ENCODE measurements at places on chromosomes 1 and 21.

- DNase-seq = no peak
Measured at GRCh38 chr21:35275776-35276175, 226.7 kb upstream of the RUNX1 start.

DNA sequence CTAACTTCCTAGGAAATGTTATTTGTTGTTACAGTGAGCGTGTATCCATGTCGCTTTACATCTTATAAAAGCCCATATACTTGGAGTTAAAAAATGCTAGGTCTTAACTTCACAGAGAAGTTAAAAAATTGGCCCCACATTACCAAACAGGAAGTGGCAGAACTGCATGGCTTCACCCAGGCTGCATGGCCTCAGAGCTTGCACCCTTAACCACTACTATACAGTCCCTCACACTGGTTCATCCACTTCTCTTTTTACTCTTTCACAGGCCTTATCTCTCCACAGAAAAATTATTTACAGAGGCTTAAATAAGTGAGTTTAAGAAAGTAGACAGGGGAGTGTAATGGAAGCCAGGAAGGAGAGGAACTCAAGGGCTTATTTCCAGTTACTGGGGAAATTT lies 402.5 kb downstream of the HHAT start:
- no peak for DNase-seq

GRCh38 chr1:156502894-156503697 lies 2.5 kb upstream of the MEF2D start:
- DNase-seq = no peak

- DNase-seq = no peak
Measured at GRCh38 chr1:178935610-178936009, 64.7 kb upstream of the ANGPTL1 start.

GRCh38 chr1:40383095-40383487 lies 9.6 kb downstream of the SMAP2 start:
- DNase-seq = no peak

DNA sequence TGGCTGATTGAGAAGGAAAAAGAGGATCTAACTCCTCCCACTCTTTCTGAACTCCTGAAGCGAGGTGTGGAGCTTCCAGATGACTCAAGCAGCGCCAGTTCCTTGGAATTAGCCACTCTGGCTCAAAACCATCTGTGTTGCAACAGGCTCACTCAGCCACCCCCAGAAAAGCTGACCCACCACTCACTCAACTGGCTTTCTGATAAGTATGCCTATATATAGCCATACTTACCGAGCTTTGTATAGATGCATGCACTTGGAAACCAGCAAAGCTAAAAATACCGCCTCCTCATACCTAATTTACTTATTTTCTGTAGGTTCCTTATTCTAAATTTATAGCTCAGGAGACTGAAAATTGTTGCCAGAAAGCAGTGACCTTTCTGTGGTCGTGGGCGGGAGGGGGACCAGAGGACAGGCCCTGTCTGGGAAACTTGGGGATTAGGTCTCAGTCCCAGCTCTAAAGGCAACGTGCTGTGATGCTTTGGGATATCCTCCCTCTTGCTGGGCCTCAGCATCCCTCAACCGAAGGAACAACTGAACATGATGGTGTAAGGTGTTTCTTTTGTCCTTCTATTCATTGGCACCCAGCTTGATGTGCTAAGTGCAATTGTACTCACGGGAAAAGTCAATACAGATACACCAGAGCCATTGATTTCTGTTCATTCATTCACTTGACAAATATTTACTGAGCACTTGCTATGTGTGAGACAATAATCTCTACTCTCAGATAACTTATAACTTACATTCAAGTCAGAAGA lies 65.7 kb downstream of the NENF start:
- no peak for DNase-seq

DNA sequence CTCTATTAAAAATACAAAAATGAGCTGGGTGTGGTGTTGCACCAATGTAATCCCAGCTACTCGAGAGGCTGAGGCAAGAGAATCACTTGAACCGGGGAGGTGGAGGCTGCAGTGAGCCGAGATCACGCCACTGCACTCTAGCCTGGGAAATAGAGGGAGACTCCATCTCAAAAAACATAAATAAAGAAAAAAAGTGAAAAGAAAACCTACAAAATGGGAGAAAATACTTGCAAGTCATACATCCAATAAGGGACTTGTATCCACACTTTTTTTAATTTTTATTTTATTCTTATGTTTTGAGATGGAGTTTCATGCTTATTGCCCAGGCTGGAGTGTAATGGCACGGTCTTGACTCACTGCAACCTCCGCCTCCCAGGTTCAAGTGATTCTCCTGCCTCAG lies 29.5 kb upstream of the SH3D21 start:
- DNase-seq = no peak

DNA sequence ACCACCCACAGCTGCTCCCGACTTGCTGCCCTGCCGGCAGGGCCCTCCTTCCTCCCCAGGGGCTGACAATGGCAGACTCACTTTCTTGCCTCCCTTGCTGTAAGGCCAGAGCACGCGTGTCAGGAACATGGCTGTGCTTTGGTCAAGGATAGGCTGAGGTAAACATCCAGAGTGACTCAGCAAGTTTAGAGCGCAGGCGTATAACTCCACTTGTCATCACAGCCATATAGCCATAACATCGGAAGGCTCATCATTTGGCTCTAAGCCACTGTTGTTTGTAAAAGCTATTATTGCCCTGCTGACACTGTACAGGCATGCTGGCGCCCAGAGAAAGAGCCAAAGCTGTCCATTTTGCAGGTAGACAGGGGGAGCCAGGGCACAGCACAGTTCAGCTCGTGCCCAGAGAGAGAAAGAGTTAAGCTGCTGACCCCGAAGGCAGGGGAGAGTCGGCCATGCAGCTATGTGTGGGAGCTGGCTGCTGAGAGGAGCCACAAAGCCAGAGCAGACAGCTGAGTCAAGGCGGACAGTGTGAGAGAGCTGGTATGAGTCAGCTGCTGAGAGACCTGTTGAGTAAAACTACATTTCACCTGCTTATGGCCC lies 60.6 kb downstream of the GNG4 start:
- DNase-seq = no peak
